ENCODE measurements at places on chromosomes 2 and 18. TPM values are rescaled to one million over a fixed set of nuclear protein-coding genes. Genes with fewer than 3 reads are reported as not detected.

Gene MAP2
- 3.1 TPM for total RNA-seq

Gene CGREF1
- total RNA-seq = not detected

Gene CAVIN2
- total RNA-seq = not detected

Gene ALK
- not detected for total RNA-seq

Gene MARCHF7
- total RNA-seq = 116 TPM

Gene CYP1B1
- total RNA-seq = 0.89 TPM

GRCh38 chr2:45404807-45405297, 206.2 kb downstream of the SRBD1 start:
- no peaks in the 10 kb centered on the region for H3K27me3 ChIP-seq
- no peak for DNase-seq
- H3K27ac ChIP-seq = no peak overlapping the region
- H3K36me3 ChIP-seq = peaks cover 5% of the 10 kb centered on the region

GRCh38 chr2:204177977-204178522, 241.5 kb downstream of the ICOS start:
- no peaks in the 10 kb centered on the region for H3K27me3 ChIP-seq
- no peak overlapping the region for H3K4me3 ChIP-seq

GRCh38 chr2:203463266-203463678, 71.8 kb downstream of the RAPH1 start:
- no peaks in the 10 kb centered on the region for H3K27me3 ChIP-seq
- H3K4me1 ChIP-seq = no peaks in the 10 kb centered on the region
- H3K36me3 ChIP-seq = no peaks in the 10 kb centered on the region
- no peak overlapping the region for H3K4me3 ChIP-seq
- no peak for DNase-seq

DNA sequence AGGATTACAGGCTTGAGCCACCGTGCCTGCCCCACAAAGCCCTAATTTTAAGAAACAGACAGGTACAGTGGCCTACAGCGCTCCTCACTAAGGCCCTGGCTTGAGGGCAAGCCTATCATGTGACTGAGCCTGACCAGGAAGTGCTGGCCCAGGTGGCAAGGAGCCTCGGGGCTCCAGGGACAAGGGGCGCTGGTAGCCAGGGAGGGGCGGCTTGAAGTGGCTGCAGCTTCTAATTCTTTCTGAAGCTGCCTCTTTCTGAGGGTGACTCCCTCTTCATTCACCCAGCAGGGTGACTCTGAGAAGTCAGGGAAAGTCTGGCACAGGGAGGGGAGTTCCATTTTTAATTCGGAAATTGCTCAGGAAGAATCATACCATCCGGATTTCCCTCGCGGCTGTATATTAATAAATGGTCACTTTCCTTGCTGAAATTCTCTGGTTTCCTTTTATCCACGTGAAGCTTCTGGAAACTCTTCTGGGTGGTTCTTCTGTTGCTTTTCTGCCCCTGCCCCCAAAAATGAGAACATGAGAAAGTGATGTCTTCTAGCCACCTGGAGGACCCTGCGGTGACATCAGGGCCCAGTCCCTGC, 115.7 kb downstream of the FAM210A start:
- H3K36me3 ChIP-seq = no peaks in the 10 kb centered on the region

- no peaks in the 10 kb centered on the region for H3K36me3 ChIP-seq
- no peak overlapping the region for H3K27ac ChIP-seq
- H3K4me1 ChIP-seq = no peaks in the 10 kb centered on the region
Observed at GRCh38 chr2:120451334-120451733, 105.4 kb downstream of the INHBB start.

DNA sequence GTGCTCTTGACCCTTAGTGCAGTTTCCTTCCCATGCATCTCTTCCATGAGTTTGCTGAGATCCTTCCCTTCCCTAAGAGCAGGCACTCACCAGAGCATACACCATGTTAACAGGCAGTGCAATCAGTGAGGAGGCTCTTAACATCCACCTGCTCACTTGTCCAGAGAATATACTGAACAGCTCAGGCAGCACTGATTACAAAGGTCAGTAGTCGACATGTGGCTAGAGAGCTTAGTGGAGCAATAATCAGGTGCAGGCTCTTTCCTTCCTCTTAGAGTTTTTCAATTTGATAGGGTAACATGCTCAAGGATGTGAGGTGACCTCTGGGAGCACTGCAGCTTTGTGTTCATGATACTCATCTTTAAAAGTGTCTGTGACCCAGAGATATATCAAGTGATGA, 144.1 kb upstream of the SETBP1 start:
- H3K36me3 ChIP-seq = no peaks in the 10 kb centered on the region
- H3K27ac ChIP-seq = no peak overlapping the region
- no peak for DNase-seq

DNA sequence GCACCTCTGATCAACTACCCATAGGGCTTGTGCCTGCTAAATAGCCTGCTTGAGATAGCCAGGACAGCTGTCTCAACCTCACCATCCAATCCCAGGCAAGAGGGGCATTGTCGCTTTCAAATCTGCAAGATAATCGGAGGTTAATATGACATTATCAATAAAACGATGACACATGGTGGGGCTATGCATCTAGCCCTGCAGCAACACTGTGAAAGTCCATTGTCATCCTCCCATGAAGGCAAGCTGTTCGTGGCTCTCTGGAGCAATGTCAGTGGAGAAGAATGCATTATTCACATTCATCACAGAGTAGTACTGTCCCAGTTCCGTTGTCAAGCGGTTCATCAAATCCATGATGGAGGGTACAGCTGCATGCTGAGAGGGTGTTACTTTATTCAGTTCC, 18.9 kb upstream of the KLHL23 start:
- H3K27me3 ChIP-seq = no peaks in the 10 kb centered on the region
- no peak for DNase-seq
- no peaks in the 10 kb centered on the region for H3K36me3 ChIP-seq
- H3K4me1 ChIP-seq = no peaks in the 10 kb centered on the region
- no peak overlapping the region for H3K27ac ChIP-seq

- no peak overlapping the region for H3K4me3 ChIP-seq
- no peak for DNase-seq
Observed at GRCh38 chr2:64258566-64258965, 114.3 kb upstream of the PELI1 start.

- no peak overlapping the region for H3K27ac ChIP-seq
- H3K27me3 ChIP-seq = no peaks in the 10 kb centered on the region
- H3K4me3 ChIP-seq = no peak overlapping the region
- no peak for DNase-seq
Observed at GRCh38 chr2:119888680-119889079, 124.2 kb upstream of the EPB41L5 start.

Measured in B cell (primary cell).